ENCODE measurements at places on chromosomes 3 and 15.
A peak's percentile ranks its signal among the peaks of the same experiment; 100 is the strongest.

DNA sequence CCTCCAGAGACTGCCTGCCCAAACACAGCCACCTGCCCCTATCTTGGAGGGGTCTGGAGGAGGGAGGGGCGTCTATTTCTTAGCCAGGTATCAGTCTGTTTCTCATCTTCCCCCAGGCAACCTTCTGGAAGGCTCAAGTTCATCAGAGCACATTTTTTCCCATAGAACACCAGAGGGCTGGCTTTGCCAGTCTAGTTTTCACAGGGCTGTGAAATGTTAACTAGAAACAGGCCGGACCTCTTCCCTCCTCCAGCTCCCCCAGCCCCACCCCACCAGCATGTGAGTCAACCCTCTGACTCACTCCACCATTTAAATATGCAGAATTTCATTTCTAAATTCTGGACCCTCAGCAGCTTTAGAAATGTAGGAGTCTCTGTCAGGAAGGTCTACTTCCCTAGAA, 66.9 kb downstream of the SLCO2A1 start:
- DNase-seq = no peak

DNA sequence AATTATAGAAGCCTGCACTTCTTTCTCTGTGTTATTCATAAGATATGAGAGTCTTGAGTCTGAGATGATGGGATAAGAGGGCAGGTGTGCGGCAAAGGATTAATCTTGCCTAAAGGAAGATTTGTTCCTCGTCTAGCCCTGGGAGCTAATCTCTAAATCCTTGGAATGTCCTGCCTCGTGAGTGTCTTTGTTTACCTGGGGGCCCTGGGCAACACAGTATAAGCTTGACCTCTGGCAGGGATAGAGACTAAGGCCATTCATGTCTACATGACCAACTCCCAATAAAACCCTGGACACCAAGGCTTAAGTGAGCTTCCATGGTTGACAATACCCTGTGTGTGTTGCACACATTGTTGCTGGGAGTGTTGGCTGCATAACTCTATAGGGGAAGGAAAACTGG, 3.2 kb upstream of the AGBL1 start:
- no peak for DNase-seq

- no peak for DNase-seq
Observed at GRCh38 chr3:36525115-36525801, 145.0 kb downstream of the STAC start.

GRCh38 chr3:185164428-185165217, 11.8 kb upstream of the C3orf70 start:
- DNase-seq = no peak

GRCh38 chr15:70023064-70023768, 74.5 kb downstream of the TLE3 start:
- DNase-seq = no peak

- DNase-seq = no peak
Observed at GRCh38 chr15:100926971-100927756, 8.0 kb downstream of the LRRK1 start.

- DNase-seq = no peak
Observed at GRCh38 chr15:65630760-65631159, 9.0 kb downstream of the SLC24A1 start.

GRCh38 chr15:25832158-25832557, 31.0 kb downstream of the ATP10A start:
- no peak for DNase-seq

DNA sequence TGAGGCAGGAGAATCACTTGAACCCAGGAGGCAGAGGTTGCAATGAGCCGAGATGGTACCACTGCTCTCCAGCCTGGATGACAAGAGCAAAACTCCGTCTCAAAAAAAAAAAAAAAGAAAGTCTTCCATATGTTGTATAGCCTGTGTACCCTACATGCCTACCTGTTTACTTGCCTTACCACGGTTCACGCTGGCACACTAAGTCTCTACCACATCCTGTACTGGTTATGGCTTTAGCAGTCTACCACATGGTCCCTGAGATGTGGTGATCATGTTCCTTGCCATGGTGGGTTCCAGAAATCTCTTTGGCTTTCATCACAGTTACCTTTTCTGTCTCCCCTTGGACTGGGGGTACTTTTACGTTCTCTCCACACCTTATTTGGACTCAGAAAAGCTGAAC, 63.8 kb upstream of the TBC1D5 start:
- no peak for DNase-seq

- DNase-seq = no peak
Observed at GRCh38 chr3:195248281-195248680, 22.7 kb downstream of the XXYLT1 start.

DNA sequence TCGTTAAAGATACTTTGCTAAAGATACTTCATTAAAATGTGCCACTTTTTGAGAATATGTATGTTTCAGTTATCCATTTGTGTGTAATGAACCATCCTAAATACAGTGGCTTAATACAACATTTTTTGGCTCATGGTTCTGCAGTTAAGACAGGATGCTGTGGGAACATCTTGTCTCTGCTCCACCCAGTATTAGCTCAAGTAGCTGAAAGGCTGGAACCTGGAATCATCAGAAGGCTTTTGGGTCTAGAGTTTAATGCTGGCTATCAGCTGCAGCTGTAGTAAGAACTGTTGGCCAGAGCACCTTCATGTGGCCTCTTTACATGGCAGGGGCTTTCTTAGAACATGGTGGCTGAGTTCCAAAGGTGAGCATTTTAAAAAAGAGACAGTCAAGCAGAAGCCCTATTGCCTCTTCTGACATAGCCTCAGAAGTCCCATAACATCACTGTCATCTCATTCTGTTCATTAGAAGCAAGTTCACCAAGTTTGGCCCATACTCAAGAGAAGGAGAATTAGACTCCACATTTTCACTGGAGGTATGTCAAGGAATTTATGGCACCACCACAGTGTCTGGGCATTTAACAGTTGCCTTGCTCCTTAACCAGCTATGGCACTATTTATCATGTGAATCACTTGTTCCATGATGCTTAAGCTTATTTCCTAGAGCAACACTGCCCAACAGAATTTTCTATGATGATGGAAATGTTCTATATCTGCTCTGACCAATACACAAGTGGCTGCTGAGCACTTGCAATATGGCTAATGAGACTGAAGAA, 70.4 kb upstream of the PDZRN3 start:
- DNase-seq = no peak

DNA sequence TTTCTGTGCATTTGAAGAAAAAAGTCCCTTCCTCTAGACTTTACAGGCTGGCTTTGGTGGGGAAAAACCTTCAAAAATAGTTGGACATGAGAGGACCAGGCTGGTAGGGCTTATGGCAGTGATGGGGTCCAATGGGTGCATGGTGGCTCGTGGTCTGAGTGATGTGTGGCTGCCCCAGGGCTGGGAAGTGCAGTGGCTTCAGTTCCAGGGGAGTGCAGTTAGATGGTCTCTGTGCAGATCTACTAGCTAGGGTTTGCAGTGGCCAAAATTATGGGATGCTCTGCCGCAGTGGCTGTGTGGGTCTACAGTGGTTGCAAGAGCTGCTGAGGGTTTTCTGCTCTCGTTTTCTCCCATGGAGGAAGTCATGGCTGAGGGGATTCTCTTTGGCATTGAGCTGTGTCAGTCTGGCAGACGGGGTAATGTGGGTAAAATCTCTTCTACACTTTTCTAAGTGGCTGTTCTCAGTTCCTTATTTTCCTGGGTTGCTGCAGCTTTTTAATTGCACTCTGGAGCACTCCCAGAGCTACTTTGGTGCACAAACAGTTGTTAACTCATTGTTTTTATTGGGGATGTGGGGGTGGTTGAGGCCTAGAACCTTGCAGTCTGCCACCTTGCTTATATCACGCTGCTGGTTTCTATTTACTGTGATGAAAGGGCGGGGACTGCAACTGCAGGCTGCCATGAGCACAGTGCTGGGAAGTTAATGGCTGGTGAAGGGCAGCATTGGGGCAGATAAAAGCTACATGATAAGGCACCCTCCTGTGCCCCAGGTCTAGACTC, 1324.6 kb downstream of the NSUN3 start:
- DNase-seq = no peak

- no peak for DNase-seq
Observed at GRCh38 chr15:70284438-70285214, 186.9 kb upstream of the TLE3 start.

GRCh38 chr3:129829640-129830039, 63.9 kb downstream of the TMCC1 start:
- DNase-seq = no peak

- DNase-seq = no peak
Observed at GRCh38 chr3:196868297-196868661, 559 bp downstream of the SENP5 start.

DNA sequence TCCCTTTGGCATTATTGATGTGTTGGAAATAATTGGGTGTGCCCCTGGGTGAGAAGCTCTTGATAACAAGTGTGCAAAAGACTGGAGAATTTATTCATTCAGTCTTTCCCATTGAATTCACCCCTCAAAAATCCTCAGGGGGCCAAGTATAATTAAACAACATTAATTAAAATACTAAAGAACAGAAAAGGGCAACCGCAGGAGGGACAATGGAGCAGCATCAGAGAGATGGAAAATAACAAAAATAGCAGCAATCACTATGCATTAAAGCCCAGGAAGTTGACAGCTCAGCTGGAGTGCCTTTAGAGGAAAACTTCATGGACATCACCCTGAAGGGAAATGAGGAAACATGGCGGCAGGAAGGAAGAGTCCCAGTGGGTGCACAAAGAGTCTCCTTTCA, 227.6 kb downstream of the MINAR1 start:
- no peak for DNase-seq

- no peak for DNase-seq
Observed at GRCh38 chr15:73017987-73018386, 34.3 kb upstream of the NEO1 start.

GRCh38 chr3:4149296-4149695, 153.9 kb upstream of the SETMAR start:
- no peak for DNase-seq

DNA sequence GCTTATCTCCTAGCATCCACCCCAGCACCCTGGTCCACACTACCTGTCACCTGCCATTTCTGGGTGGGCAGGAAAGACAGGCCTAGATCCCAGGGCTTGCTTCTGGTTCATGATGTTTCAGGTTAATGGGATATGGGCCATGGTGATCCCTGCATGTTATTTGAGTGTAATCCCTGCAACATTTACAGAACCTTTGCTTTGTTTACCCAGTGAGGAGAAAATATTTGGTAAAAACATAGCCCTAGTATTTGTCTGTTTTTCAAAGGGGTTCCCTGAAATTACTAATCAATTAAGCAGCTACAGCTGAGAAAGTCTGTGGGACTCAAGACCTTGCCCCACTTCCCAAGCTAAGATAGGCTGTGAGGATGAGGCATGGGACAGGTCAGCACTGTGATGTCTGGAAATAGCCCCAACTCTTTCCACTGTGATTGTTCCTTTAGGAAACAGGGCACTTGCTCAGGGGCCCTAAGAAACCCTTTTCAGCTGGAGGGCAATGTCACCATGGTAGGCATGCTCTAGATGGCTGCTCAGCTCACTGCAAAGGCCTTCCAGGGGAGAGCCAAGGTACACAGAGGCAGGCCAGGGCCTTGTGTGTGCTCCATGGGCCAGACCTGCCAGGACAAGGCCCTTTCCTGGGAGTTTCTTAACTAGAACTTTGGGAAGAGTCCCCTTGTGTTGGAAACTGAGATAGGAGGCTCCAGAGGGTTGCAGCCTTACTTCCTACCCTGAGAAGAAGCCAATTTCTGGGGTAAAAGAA, 11.1 kb downstream of the TRANK1 start:
- no peak for DNase-seq

DNA sequence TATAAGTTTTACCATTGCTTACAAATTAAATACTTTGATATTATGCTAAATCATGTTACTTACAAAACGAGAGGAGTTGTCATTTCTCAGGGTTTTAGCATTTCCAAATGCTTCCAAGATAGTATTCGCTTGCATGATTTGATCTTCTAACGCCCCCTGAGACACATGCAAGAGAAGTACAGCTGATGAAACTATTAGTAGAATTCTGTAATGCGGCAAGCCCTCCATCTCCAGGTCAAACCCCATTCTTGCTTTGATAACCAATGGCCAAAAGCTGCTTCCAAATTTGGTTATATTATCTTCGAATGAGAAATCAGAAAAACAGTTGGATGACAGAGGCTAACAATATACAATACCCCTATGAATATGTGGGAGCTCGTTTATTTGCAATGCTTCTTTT, 14.7 kb downstream of the MYH15 start:
- no peak for DNase-seq

- no peak for DNase-seq
Observed at GRCh38 chr15:63998489-63998888, 47.8 kb downstream of the DAPK2 start.

DNA sequence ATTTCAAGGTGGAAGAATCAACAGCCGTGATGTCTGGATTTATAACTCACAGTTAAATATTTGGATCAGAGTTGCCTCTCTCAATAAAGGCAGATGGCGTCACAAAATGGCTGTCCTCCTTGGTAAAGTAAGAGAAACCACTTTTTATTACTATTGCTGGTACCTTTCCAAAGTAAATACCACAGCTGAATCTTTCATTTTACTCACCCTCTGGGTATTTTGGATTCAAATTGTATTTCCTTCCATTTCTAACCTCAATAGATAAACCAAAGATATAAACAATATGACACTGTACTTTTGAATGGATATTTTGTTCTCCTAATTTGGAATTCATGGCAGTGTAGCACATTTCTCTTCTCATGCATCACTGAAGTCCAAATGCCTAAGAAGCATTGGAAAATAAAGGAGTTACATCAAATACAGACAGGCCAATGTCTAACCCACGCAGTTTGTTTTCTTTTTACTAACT, 29.5 kb downstream of the KLHL24 start:
- no peak for DNase-seq

- DNase-seq = peak; percentile 29
Observed at GRCh38 chr15:34436956-34437442, 609 bp downstream of the GOLGA8A start.

DNA sequence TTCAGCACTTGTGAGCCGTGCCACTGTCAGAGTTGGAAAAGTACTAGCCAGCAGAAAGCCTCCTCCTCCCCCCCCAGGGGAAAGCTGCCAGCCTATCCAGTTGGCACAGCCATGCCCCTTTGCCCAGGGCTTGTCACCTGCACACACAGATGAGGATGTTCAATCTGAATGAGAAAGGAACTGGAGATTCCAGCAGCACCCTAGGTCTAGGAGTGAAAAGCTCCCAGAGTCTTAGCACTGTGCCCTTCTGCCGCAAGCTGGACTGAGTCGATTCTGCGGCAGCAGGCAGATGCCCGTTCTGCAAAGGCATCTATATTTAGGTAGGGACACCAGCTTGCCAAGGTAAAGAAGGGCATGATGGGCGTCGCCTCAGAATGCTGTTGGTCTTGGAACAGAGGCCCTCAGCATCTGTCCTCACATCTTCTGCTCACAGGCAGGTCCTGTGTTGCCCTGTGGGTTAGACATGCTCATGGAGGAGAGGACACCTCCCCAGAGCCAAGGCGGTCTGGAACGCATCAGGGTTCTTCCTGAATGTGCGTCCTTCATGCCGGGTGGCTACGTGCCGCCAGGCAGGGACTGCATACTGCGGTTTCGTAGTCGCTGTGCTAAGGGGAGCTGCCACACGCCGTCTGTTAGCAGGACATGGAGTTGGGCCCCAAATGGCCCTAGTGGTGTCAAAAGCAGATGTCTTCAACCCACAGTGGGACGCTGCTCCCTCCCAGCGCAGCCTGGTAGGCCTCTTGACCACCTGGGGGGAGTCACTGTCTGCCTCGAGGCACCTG, 109.5 kb downstream of the VGLL4 start:
- no peak for DNase-seq

GRCh38 chr15:96171853-96172296, 158.6 kb upstream of the NR2F2 start:
- no peak for DNase-seq

GRCh38 chr3:188979248-188979647, 192.5 kb upstream of the TPRG1 start:
- DNase-seq = no peak

- DNase-seq = no peak
Observed at GRCh38 chr3:72441284-72441994, 406.8 kb downstream of the SHQ1 start.

All from activated CD4-positive, alpha-beta T cell treated with anti-CD3 and anti-CD28 coated beads for 24 hours (primary cell).